Spinal cord (tissue), 10 donors: ENCODE measurements at places on chromosomes 2 and 18. TPM values are rescaled to one million over a fixed set of nuclear protein-coding genes. Genes with fewer than 3 reads are reported as not detected.

DNA sequence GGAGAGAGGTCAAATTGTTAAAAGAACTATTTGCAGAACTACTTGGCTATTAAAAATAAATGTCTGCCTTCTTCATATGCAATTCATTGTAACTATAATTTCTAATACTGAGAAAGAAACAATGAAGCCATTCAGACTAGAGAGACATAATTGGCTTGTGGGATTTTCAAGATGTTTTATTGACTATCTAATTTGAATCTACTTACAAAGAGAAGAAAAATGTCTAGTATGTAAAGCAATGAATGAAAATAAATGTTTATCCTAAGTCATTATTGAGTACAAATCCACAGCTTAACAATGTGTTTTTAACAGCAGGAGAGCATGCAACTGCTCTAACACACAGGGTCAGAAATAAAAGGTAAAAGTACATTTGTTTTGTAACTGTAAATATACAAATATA lies 19.2 kb downstream of the RMP24 start:
- DNase-seq = no peak

DNA sequence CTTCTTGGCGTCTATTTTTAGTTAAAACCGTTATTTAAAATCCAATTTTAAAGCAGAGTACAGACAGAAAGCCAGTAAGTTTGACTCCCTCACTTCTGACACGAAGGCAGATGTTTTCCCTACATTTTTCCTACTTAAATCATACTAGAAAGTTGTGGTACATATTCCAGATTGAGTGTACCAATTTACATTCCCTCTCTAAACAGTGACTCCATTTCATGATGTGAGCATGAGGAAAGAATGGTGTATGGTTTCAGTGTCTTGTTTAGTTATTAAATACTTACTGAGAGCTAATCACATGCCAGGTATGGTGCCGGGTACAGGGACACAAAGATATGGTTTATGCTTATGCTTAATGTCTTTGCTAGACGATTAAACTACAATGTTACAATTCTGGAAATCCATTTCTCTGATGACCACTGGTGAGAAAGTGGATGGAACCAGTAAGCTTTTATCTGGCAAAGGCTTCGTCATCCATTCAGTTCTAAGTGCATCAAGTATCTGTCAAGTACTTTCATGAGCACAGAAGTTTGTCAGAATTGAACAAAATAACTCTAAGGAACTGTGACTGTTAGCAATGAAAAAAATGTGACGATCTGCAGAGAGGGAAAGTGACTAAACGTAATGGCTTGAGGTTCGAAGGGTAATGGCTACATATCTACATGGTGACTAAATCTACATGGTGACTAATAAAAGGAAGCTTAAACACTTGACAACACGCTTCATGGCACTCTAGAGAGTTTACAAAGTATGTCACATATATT lies 25.7 kb downstream of the MAP4K3 start:
- DNase-seq = no peak

WDR12 gene
- total RNA-seq = 30.1 TPM

- DNase-seq = no peak
Measured at GRCh38 chr2:77268626-77269025, 253.6 kb downstream of the LRRTM4 start.

GRCh38 chr2:8157621-8158430 lies 524.0 kb upstream of the ID2 start:
- no peak for DNase-seq

ZBTB14 gene
- total RNA-seq = 24.2 TPM

ALLC gene
- 8.2 TPM for total RNA-seq

GRCh38 chr2:104504331-104505073 lies 349.4 kb upstream of the POU3F3 start:
- no peak for DNase-seq
